ENCODE measurements at places on chromosomes 12 and 14.

- DNase-seq: no peak
Measured at GRCh38 chr12:87685696-87686095, 343.5 kb downstream of the C12orf50 start.

- no peak for DNase-seq
Measured at GRCh38 chr12:52532636-52533035, 12.4 kb upstream of the KRT5 start.

DNA sequence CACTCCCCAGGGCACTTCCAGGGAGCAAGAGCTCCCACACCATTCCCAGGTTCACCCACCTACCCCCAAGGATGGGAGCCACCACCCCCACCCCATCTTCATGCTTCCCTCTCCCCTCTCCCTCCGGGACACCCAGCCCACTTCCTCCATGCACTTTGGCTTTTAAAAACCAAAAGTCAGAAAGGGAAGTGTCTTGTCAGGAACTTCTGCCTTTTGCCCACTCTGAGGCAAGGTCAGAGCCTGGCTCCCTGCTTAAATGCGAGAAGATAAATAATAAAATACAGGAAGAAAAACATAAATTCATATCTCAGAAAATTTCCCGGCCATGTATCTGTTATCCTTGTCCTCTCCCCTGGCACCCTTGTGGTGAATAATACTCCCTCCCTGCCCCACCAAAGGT, 81.6 kb downstream of the PTGER2 start:
- DNase-seq: no peak

- DNase-seq: no peak
Measured at GRCh38 chr12:95323212-95323611, 105.6 kb downstream of the VEZT start.

- DNase-seq: no peak
Measured at GRCh38 chr14:90412058-90412457, 15.2 kb downstream of the CALM1 start.

DNA sequence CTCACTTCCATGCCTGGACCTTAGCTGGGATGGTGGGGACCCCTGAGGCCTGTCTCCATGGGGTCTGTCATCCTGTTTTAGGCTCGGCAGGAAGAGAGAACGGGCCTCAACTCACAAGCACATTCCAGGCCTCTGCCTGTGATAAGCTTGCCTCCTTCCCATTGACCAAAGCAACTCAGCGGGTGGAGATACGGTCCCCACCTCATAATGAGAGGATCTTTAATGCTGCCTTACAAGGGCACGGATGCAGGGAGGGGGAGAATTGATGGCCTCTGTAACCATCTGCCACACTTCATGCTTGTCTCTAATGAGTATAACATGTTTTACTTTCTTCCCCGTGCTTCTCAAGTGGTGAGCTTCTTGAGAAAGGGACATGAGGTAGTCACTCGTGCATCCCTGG, 50.0 kb downstream of the GLT1D1 start:
- no peak for DNase-seq

DNA sequence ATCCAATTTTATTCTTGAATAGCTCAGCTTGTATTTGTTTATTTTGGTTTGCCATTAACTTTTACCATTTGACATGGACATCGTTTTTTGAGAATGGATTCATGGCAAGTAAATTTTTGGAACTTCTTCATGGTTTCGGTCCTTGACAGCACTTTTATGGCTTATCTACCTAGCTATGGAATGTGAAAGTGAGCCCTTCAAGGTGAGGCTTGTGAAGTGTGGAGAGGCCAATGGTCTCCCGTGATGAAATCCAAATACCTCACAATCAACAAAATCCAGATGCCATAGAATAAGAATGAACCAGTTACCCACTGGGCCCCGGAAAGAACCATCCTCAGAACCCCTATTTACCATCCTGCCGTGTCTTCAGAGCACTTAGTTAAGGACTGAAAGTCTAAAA, 978.8 kb downstream of the FSCB start:
- no peak for DNase-seq

Data from hepatic stellate cell (primary cell).